ENCODE measurements at places on chromosomes 2 and 18.

DNA sequence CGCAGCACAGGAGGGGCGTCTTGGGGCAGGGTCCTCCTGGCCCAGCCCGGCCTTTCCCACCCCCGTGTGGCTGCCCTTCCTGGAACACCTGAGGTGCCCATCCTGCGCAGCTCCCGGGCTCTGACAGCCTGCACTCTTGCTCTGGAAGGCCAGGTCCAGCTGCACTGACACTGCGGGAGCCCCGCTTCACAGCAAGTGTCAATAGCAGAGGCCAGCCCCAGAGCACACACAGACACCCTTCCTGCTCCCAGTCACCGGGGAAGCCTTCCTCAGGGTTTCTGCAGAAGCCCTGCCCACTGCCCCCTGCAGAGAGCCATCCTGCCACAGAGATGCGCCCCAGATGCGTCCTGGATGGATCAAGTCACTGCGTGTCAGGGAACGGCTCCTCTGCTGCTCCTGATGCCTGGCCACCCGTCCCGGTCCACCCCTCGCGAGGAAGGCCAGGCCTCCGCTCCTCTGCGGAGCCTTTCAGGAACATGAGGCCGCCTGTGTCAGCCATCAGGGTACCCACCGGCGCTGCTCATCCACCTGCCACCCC is 519.2 kb upstream of the MYT1L start:
- DNase-seq = no peak

DNA sequence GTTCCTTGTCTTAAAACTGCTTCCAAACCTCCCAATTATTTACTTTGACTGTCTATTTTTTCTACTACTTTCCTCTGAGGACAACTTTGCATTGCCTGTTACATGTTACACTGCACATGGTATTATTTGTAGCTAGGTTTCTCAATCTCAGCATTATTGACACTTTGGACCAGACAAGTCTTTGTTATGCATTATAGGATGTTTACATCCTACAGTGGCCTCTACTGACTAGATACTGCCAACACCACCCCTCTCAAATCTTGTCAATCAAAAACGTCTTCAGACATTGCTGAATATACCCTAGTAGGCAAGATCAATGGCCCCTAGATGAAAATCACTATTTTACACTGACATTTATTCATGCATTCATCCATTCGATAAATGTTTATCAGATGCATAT is 129.6 kb upstream of the DNAJC10 start:
- DNase-seq = no peak

DNA sequence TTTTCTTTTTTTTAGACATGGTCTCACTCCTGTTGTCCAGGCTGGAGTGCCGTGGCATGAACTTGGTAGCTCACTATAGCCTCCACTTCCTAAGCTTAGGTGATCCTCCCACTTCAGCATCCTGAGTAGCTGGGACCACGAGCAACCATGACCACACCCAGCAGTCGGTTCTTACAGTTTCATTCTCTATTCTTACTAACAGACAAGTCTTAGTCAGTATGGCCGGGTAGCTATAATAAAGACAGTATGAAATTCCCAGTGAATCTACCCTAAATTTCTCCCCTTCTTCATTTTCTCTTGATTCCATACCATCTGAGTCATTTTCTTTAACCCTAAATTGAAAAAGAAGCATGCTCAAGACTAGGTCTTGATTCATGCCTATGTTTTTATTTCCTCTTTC is 775.3 kb upstream of the NRXN1 start:
- DNase-seq = no peak

DNA sequence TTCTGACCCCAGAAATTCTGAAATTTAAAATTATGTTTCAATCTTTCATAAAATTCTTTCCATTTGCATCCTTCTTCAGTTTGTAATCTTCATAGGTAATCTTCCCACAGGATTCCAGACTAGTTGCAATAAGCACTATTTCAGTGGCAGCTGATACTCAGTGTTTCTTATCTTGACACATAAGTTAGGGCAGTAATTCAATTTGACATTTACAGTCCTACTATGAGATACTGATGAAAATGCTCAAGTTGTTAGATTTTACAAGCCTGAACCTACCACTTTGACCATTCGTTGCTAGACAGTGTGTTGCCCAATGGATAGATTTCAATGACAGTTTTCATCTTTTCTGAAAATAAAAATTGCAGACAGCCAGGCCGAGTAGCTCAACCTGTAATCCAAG is 10.4 kb downstream of the METTL21A start:
- DNase-seq = no peak

- no peak for DNase-seq
These were observed 481.3 kb upstream of the CHAC2 start for GRCh38 chr2:53286345-53286744.

DNA sequence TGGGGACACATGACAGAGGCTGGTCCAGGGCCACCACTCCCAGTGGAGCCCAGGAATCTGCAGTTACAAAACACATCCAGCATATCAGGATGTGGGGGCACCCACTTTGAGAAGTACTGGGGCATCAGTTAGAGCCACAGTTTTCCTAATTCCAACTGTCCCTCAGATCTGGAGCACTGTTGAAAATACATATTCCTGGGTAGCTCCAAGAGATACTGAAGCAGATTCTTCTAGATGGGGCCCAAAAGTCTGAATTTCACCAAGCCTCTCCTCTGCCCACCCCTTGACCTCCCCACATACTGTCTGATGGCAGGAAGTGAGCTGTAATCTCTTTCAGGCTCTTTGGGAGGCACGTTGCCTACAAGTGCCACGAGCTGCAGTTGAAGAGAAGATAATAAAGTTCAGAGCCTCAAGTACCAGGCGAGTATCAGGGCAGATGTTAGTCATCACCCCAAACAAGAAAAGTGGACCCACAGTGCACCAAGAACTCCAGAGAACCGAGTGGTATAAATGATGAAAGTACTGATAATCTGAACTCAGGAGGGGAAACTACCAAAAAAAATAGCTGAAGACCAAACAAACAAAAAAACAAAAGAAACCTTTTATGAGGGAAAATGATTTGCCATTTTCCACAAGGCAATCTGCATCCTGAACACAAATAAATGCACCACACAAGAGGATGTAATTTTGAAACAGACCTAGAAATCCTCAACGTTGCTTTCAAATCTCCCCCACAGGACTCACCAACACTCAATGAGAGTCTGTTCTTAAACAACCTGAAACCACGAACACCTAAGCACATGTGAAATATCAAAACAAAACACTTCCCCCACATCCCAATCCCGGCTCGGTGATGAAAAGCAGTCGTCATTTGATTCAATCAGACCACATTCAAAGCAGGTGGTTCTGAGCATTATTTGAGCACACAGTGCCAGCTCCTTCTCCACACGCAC is 98.7 kb downstream of the TCF4 start:
- no peak for DNase-seq

DNA sequence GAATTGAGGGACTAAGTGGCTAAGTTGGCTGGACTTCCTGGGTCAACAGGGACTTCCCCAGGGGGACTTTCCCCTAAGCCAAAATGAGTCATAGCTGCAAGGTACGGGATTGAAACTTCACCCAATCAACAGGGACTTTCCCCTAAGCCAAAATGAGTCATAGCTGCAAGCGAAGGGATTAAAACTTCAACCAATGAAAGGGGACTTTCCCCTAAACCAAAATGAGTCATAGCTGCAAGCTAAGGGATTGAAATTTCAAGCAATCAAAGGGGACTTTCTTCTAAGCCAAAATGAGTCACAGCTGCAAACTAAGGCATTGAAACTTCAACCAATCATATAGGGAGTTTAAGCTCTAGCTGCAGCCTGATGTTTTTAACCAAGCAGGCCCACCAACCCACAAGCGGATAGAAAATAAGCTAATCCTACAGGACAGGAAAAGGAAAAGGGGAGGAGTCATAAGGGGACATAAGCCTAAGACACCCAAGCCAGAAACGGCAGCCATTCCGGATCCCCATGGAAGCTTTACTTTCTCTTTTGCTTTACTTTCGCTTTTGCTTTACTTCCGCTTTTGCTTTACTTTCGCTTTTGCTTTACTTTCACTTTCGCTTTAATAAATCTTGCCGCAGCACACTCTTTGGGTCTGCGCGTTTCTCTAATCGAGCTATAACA is 1375.4 kb upstream of the CELF4 start:
- no peak for DNase-seq

- DNase-seq = no peak
These were observed 63.4 kb downstream of the MREG start for GRCh38 chr2:215949991-215950404.
